DMS153 (cell line): ENCODE measurements at places on chromosomes 11 and 22.

DNA sequence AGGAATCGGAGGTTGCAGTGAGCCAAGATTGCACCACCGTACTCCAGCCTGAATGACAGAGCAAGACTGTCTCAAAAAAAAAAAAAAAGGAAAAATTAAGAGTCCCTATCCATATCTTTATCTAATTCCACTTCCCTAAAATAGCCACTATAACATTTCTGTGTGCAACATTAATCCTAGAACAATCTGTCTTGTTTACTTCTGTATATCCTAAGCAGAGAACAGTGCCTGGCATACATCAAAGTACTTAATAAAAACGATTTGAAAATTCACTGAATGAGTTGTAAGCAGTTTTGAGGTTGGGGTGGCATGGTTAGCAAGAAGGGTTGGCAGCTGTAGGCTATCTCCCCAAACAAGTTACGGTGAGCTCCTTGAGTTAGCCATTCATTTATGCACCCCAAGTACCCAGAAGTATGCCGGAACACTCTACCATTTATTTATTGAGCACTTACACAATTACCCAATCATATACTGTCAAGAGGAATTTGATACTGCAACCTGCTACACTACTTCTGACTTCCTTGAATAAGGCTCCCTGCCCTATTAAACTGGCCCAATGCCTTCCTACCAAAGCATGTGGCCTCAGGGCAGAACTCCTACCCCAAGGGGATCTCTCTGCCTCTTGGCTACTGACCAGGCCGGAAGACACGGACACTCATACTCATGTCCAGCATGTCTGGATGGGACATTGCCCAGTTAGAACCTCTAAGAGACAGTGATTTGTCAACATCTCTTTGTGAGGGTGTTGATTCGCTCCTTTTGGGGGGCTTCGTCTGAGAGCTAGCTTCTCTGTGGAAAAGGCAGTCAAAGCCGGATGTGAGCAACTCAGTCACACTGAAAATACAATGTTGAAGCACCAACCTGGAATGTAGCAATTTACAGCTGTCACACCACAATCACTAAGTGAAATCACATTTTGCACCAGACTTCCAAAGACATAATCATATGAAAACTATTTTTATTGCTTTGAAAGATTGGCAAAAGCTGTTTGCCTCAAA lies 16.3 kb upstream of the TMEM41B start:
- DNase-seq, result no peak

DNA sequence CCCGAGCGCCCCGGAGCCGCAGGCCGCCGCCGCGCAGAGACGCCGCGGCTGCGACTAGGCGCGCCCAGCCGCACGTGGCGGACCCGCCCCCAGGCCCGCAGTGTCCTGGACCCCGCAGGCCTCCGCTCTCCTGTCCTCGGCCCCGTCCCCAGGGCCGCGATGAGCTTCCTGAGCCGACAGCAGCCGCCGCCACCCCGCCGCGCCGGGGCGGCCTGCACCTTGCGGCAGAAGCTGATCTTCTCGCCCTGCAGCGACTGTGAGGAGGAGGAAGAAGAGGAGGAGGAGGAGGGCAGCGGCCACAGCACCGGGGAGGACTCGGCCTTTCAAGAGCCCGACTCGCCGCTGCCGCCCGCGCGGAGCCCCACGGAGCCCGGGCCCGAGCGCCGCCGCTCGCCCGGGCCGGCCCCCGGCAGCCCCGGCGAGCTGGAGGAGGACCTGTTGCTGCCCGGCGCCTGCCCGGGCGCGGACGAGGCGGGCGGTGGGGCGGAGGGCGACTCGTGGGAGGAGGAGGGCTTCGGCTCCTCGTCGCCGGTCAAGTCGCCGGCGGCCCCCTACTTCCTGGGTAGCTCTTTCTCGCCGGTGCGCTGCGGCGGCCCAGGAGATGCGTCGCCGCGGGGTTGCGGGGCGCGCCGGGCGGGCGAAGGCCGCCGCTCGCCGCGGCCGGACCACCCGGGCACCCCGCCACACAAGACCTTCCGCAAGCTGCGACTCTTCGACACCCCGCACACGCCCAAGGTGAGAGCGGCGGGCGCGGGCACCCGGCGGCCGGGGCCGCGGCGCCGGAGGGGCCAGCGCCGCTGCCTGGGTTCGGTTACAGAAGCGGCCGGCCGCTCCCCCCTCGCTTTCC lies 528 bp downstream of the WEE1 start:
- DNase-seq, result no peak

GRCh38 chr22:48345631-48346030 lies 1482.0 kb downstream of the BRD1 start:
- DNase-seq, result no peak

DNA sequence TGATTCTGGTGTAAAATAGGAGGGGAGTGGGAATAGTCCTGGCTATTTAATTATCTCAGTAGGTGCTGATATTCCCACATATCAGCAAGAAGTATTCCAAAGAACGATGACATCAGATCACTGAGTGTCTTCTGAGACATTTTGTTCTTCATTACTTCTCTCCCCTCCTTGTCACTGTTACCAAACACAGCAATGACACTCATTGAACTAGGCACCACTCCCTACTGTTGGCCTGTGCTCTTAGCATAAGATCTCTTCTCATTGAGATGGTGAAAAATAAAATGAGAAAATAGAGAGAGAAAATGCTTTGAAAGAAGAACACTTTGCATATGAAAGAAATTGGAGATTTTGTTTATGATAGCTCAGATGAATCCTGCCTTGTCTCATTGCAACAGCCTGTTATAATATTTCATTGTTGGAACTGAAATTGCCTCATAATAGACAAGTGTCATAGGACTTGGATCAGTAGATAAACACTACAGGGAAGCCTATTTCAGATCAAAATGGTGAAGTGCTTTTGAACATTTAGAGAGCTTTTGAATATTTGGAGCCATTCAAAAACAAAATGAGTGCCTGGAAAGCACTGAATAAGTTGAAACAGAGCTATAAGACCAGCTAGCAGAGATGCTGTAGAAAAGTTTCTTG lies 11.3 kb upstream of the ETS1 start:
- DNase-seq, result no peak

DNA sequence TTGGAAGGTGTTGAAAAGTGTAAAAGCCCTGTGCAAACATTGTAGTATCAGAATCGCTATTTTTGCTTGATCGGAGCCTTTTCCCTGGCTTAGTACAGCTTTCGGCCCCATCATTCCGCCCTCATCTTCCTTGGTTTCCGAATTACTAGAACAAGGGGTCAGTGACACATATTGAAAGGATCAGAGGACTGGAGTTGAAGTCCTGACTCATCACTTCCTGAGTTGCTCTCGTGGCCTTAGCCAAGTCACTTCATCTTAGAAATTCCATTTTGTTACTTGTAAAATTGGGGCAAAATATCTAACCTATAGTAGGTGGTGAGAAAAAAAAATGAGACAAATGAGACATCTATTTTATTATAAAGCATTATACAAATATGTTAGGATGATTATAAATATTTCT lies 375.0 kb downstream of the NTM start:
- no peak for DNase-seq

DNA sequence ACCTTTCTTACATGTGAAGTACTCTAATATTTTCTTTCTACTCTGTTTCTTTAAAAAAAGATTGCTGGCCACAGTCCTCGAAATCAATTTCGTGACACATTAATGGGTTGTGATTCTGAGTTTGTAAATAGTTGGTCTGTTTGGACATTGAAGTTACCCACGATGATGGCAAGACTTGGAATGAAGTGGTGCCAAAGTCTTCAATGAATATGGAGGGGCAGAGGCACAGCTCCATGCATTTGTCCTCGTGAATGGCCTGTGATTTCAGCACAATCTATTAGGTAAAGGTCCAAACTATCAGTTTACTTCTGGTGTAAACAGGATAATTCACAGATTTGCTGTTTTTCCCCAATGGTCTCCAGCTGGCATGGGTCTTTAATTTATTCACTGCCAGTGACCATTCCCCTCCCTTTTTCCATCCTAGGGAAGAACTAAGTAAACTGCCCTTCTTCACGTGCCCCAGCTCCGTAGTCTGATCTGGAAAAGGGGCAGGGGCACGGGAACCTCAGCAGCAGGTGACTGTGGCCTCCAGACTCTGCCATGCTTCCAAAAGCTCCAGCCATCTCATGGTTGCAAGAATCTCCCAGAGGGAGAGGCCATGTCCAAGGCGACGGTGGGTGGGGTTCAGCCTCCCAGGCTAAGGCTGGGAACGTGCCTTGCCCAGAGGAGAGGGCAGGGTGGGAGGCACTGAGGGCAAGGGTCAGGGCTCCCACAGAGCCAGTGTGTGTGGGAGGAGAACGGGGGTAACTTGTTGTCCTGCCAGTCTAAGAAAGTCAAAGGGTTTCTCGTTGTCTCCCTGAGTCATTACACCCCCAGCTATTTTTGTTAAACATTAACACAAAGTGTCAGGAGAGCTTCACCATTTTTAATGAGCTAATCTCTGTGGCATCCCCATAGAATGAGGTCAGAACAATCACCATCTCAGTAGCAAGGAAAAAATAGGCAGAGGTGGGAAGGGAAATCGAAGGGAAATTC lies 16.9 kb upstream of the PEX26 start:
- no peak for DNase-seq

DNA sequence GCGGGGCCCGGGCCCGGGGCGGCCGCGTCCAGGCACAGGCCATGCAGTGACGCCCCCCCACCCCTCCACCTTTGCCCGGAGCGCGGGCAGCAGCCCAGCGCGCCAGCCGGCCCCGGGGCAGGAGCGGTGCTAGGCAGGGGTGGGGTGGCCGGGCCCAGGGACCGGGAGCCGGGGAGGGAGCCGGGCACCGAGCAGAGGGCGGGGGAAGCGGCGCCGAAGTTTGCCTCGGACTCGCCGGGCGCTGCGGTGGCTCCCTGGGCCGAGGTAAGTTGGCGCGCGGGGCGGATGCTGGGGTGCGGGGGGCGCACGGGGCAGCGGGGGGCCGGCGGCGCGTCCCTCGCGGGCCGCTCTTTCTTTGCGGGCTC lies 332 bp downstream of the TEAD1 start:
- no peak for DNase-seq

GRCh38 chr11:40405614-40406013 lies 1053.8 kb downstream of the LRRC4C start:
- no peak for DNase-seq

DNA sequence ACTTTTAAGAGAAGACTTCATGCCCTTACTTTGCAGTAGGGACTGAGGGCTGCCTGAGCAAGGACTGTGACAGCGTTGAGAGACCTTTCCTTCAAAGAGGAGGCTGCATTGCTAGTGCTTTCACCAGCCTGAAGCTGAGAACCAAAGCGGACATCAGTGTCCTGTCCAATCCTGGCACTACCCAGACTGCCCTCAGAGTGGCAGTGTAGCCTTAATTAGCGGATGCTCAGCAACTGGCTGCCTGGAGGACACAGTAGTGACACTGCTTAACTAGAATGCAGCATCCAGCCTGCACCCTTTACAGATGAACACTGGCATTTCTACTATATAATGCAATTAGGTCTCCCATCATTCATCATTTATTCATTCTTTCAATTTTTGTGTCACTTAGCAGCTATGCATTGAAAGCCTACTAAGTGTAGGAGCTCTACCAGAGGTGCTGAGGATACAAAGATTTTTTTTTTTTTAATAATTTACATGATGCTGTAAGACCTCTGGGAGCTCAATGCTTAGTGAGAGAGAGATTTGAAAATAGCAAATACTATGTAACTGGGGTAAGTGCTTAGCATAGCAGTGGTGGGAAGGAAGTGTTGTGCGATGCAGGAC lies 36.9 kb upstream of the SLC36A4 start:
- peak; percentile 90 for DNase-seq

GRCh38 chr11:113531575-113532451 lies 56.6 kb upstream of the DRD2 start:
- no peak for DNase-seq

DNA sequence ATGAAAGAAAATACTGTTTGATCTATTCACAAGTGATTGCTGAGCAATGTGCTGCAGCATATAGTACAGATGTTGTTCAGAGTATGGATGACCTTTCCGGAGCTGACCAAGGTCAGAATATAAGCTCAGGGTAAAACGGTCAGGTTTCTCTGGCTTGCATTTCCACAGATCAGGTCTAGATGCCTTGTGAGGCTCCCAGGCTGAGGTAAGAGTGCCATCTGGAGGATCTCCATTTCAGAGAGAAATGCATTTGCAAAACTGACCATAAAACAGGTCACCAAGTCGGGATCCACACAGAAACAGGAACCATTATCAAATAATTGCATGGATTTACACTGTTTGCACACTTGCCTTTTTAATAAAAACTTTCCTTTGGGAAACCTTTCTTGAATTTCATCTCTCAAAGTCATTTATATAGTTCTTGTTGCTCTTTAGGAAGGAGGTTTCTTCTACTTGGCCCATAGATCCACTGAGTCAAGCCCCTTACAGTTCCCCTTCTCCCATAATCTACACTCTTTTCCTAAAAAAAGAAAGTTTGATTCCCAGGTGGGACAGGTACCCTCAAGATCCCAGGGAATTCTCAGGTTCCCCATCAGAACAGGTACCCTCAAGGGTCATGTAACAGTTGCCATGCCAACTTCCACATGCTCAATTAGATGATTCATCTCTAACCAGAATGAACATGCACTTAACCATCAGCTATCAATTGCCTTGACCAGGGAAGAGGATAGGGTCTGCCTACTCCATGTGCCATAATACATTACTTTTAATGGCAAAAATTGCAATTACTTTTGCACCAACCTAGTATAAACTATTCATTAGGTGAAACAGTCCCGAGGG lies 25.0 kb upstream of the TMPRSS5 start:
- peak; percentile 27 for DNase-seq

- no peak for DNase-seq
Measured at GRCh38 chr11:111306321-111306720, 8.0 kb downstream of the POU2AF3 start.

GRCh38 chr22:23503736-23504440 lies 76.2 kb downstream of the IGLL1 start:
- no peak for DNase-seq

DNA sequence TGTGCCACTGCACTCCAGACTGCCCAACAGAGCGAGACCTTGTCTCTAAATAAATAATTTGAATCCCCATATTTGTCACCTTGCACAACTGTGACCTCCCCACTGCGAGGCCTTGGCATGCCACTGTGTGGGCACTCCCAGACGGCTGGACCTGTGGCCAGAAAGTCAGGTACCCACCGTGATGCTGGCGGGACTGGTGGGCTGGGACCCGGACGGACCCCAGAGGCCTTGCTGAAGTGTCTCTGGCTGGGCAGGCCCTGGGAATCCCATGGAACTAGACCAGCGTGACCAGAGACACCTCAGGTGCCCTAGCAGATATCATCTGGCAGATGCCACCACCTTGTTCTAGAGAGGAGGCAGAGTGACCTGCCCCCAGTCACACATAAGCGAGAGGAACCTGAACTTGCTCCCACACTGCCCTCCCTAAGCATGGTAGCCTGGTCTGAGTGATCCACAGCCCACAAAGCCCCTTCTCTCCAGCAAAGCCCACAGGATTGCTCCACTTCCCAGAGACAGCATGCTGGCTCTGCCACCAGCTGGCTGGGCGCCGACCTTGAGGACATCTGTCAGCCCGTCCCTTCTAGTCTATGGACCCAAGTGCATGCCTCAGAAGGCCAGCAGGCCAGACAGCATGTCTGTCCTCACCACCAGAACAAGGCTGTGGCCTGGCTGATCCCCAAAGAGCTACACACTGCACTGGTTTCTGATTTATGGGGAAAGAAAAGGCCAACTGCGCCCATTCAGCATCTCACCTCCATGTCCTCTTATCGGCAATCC lies 9.5 kb downstream of the MACROD1 start:
- no peak for DNase-seq

GRCh38 chr22:20959578-20960461 lies 7.2 kb upstream of the AIFM3 start:
- DNase-seq, result no peak

GRCh38 chr11:101187748-101188147 lies 58.1 kb upstream of the PGR start:
- DNase-seq, result no peak
